Right renal pelvis (tissue), 4 donors: ENCODE measurements at places on chromosomes 16 and 17.

- DNase-seq = no peak
Measured at GRCh38 chr17:50190293-50190602, 11.2 kb downstream of the COL1A1 start.

- DNase-seq = no peak
Measured at GRCh38 chr16:55615071-55615470, 40.7 kb upstream of the SLC6A2 start.

GRCh38 chr16:88130681-88131080 lies 179.4 kb downstream of the BANP start:
- no peak for DNase-seq

DNA sequence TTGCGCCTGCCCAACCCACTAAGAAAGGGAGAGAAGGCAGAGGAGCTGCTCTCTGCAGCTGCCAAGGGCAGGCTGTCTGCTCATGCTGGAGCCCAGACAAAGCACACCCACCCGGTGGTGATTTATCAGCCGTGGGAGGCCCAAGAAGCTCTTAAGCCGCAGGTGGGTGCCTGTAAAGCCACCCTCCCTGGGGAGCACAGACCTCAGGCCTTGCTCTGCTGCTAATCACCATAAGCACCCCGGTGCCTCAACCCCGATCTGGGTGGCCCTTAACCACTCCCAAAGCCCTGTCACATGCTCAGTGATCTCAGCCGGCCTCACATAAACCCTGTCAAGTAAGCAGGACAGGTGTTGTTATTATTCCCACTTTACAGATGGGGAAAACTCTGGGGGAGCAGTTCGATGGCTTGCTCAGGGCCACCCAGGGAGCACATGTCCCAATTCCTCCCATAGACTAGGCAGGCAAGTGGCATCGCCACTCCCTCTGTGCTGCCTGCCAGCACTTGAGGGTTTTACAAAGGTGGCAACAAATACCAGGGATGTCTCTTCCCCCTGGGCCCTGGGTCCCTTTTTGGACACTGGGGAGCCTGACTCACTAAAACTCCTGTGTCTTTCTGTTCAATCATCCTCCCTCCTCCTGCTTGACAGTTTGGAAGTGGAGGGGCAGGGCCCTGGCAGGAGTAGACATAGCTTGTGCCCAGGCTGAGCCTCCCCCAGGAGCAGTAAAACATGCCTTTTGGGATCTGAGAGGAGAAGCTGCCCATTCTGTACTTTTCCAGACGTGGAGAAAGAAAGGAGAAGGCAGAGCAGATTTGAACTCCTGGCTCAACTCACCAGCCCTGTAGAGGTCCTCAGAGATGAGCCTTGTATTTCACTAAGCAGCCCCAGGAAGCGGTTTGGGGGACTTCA lies 299.3 kb downstream of the SOX9 start:
- no peak for DNase-seq

- DNase-seq = no peak
Measured at GRCh38 chr17:9886141-9886930, 18.7 kb downstream of the RCVRN start.

- no peak for DNase-seq
Measured at GRCh38 chr16:56909527-56909979, 22.4 kb upstream of the HERPUD1 start.

GRCh38 chr17:21390294-21390693 lies 14.1 kb downstream of the KCNJ12 start:
- DNase-seq = no peak

- DNase-seq = no peak
Measured at GRCh38 chr16:69012906-69013305, 92.5 kb upstream of the HAS3 start.

- no peak for DNase-seq
Measured at GRCh38 chr17:17114592-17115225, 72.5 kb downstream of the MPRIP start.

GRCh38 chr17:76026714-76027158 lies 370 bp downstream of the EVPL start:
- no peak for DNase-seq

DNA sequence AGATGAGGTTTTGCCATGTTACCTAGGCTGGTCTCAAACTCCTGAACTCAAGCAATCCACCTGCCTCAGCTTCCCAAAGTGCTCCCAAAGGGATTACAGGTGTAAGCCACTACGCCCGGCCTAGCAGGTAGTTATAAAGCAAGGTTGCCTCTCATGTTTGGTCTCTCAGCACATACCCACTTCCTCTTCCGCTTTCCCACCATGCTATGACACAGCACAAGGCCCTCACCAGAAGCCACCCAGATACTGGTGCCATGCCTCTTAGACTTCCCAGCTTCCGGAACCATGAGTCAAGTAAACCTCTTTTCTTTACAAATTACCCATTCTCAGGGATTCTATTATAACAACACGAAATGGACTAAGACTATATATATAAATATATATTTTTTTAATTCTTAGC lies 143.6 kb downstream of the COPRS start:
- no peak for DNase-seq

DNA sequence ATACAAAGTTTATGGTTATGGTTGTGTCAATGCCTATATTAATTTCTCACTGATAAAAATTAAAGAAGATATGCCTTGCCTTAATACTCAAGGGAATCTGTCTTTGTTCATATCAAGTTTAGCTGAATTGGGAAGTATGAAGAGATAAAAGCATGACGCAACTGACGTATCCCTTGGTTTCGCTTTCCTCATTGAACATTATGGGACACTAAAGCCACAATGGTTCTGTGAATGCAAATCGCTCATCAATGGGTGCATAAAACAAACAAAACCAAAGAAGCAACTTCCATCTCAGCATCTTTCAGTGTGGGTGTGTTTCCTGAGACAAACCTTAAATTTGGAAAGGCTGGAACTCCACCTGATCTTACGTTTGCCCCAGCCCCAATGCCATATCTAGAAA lies 108.2 kb downstream of the NPIPB5 start:
- no peak for DNase-seq

- DNase-seq = no peak
Measured at GRCh38 chr17:79808763-79809529, 12.1 kb upstream of the CBX8 start.

GRCh38 chr17:61400717-61401388 lies 1.2 kb downstream of the TBX2 start:
- DNase-seq = no peak

- DNase-seq = no peak
Measured at GRCh38 chr17:50163843-50164696, 1.7 kb upstream of the SGCA start.

DNA sequence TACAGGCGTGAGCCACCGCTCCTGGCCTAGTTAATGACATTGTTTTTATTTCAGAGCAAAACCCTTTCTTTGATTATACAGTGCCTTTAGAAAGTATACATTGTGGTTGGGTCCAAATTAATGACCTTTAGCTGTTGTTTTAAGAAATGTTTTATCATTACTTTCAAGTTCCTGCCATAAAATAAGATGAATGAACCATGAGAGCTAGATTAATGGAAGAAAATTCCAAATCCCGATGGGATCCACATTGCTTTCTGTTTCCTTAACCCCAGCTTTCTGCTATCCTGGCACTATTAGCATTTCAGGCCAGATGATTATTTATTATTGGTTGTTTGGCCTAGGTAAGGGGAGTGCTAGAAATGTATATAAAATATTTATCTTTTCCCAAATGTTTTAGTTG lies 131.7 kb downstream of the ABCC1 start:
- DNase-seq = no peak

- no peak for DNase-seq
Measured at GRCh38 chr17:75077496-75078283, 10.1 kb upstream of the SLC16A5 start.

GRCh38 chr17:68445671-68446070 lies 11.6 kb downstream of the WIPI1 start:
- DNase-seq = no peak

DNA sequence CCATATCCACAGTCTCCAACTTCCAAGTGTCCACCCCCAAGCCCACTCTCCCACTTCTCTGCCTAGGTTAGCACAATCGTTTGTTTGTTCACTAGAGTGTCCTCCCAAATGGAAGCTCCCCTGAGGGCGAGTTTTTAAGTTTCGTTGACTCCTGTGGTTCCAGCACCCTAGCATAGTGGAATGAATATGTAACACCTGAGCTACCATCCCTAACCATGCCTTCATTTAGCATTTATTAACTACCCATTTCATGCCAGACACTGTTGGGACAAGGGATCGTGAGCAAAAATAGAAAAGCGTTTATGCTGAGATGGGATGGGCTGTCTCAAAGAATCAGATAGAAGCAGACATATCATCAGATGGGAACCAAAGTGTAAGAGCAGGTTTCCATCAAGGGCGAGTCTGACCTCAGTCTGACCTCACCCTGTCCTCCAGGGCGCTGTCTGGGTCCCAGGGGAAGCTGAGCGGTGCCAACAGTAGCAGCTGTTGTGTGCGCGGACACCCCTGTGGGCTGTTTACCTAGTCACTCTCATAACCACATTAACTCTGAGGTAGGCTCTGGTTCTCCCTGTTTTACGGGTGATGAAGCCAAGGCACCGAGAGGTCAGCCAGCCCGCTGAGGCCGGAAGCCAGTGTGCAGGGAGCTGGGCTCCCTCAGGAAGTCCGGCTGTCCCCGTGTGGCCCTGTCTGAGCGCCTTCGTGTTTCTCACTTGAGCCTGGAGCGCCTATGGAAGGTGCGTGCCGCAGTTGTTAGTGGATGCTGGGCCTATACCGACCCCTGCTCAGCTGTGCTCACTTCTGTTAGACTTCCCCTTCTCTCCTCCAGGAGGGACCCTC lies 6.2 kb downstream of the CNP start:
- DNase-seq = no peak

GRCh38 chr16:56697456-56698155 lies 15.3 kb downstream of the MT1X start:
- DNase-seq = no peak

DNA sequence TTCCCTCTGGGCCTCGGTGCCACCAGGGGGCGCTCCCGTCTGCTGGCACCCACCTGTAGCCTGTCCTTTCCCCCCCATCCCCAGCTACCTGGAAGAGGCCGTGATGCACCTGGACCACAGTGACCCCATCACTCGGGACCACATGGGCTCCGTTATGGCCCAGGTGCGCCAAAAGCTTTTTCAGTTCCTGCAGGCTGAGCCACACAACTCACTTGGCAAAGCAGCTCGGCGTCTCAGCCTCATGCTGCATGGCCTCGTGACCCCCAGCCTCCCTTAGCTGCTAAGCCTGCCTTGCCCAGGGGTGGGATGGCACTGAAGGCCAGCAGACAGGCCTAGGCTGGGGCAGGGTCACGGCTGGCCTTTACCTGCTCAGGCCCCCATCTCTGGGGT lies 818 bp upstream of the NRN1L start:
- no peak for DNase-seq

DNA sequence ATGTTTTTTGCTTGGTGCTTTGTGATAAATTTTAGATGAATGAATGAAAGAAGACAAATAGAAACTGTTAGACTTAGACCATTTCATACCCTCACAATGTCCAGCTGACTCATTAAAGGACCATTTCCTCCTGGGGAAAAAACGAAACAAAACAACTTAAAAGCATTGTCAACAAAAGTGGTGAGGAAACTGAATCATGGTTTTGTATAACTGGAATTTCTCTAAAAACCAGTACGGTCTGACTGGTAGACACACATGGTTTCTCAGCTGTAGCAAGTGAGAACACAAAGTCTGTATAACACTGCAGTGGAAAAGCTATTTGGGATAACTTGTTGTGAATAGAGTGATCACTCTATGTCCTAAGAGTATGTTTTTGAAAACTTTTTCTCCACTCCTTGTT lies 5.3 kb upstream of the DDX52 start:
- DNase-seq = no peak

DNA sequence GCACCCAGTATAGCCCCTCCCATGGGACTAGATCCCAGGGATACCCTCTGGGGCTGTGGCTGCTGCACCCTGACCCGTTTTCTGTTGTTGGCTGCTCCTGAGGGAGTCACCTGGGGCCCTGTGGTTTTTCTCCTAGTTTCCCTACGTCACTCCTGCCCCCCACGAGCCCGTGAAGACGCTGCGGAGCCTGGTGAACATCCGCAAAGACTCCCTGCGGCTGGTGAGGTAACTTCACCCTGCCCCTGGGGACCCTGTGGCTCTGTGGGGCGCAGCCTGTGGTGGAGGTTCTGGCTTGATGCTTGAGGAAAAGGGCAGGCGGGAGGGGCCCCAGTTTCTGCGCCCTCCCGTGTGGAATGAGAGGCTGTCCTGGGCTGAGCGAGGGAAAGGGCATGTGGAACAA lies 27.2 kb downstream of the MGRN1 start:
- no peak for DNase-seq

GRCh38 chr17:32206861-32207260 lies 58.8 kb upstream of the RHBDL3 start:
- no peak for DNase-seq

DNA sequence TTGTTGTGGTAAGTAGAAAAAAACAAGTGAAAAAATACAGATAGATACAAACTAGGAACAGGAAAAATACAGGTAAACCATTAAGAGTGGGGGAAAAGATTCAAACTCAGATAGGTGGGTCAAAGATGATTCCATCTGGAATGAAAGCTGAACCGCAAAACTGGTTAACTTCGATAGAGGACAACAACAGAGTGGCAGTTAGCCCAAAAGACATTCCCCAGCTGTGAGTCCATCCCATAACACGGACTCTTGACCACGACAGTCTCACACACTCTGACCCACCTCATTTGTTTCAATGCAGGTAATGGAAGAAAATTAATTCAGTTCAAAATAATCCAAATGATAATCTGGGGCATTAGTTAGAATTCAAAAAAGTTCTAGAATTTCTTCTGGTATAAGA lies 13.5 kb downstream of the ELAC2 start:
- no peak for DNase-seq

DNA sequence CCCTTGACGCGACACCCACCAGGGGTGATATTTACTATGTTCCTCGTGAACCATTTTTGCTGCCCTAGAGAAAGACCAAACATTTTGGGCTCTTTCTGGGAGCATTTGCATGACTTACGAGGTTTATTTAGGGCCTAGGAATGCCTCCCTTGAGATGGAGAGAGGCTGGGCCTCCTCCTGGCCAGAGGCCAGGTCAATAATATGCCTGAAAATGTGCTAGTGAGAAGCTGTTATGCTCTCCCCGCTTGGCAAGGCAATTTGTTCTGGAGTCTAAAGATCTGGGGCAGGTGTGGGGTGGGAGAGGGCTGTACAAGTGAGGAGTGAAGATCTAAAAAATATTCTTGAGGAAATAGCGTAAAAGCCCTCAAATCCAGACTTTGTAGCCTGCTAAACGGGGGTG lies 587.3 kb upstream of the CDH5 start:
- DNase-seq = no peak

DNA sequence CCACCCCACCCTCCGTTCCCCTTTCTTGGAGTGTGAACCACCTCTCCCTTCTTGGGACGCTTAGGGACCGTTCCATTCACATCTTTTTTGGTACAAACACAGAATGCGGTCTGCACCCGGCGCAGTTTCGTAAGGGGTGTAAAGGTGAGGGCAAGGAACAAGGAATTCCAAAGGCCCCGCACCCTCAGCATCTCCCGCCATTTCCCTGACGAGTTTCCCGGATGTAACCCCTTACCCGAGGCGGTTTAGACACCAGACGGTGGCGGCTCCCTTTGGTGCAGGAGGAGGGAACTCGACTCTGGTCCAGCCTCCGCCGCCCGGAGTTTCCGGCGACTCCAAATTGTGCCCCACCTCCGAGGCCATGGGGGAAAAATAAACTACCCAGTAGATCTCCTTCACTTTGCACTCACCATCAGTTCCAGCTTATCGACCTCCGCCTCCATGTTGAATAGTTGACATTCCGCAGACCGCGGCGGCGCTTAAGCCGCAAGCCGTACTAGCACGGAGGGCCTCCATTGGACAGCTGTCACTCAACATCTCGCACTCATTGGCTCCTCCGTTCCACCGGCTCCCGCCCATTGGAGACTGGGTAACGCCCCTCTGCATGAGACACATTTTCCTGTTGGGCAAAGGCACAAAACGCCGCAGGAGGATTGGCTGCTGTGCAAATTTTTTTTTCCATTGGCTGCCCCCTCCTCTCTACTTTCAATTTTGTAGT lies at the start of gene SKA2:
Gene SKA2 (minus strand): TSS at position 466 of the 718 bp plus-strand sequence. CDS start 23 bp downstream, at position 443.
- peak; percentile 96 for DNase-seq
